ENCODE measurements at places on chromosomes 4 and X. TPM values are rescaled to one million over a fixed set of nuclear protein-coding genes. Genes with fewer than 3 reads are reported as not detected.

The P2RY10 gene
- total RNA-seq = not detected

The BGN gene
- 1,195 TPM for total RNA-seq

The IL13RA1 gene
- 64.4 TPM for total RNA-seq

The ARMCX1 gene
- 36.0 TPM for total RNA-seq

The SUPT20HL2 gene
- not detected for total RNA-seq

The XAGE1B gene
- not detected for total RNA-seq

The IQCM gene
- total RNA-seq = not detected

The USP17L25 gene
- total RNA-seq = not detected

The MAMLD1 gene
- total RNA-seq = 8.8 TPM

The FAM50A gene
- 98.3 TPM for total RNA-seq

The HPGD gene
- total RNA-seq = not detected

The CXCL6 gene
- not detected for total RNA-seq

The KIAA1210 gene
- not detected for total RNA-seq

The HTR2C gene
- not detected for total RNA-seq

The TMEM271 gene
- total RNA-seq = not detected

The RS1 gene
- total RNA-seq = not detected

The PNMA6F gene
- not detected for total RNA-seq

The NEK1 gene
- 13.7 TPM for total RNA-seq

The LEF1 gene
- 3.1 TPM for total RNA-seq

The CT45A10 gene
- not detected for total RNA-seq

The ITIH6 gene
- total RNA-seq = 0.08 TPM

The NUP62CL gene
- total RNA-seq = not detected

The FHIP1A gene
- total RNA-seq = 1.7 TPM

The SRPX2 gene
- total RNA-seq = 10.8 TPM

The MAB21L2 gene
- total RNA-seq = 4.2 TPM

The FAM9B gene
- not detected for total RNA-seq

The SGMS2 gene
- total RNA-seq = 71.5 TPM

The TEX11 gene
- total RNA-seq = not detected

The PPP1R2C gene
- total RNA-seq = not detected

The SYTL5 gene
- 0.26 TPM for total RNA-seq

The FATE1 gene
- total RNA-seq = not detected

The USP17L19 gene
- total RNA-seq = not detected

The ZNF518B gene
- 35.1 TPM for total RNA-seq

The AKAP4 gene
- not detected for total RNA-seq

The TNIP3 gene
- 0.31 TPM for total RNA-seq

The CXorf51A gene
- total RNA-seq = not detected

The ABCG2 gene
- total RNA-seq = 0.08 TPM

The BBS7 gene
- total RNA-seq = 22.9 TPM

The CLDN34 gene
- total RNA-seq = not detected

The ESX1 gene
- total RNA-seq = not detected

The TRPC3 gene
- 0.20 TPM for total RNA-seq

The VCX2 gene
- total RNA-seq = not detected

The NWD2 gene
- total RNA-seq = not detected

The TCP11X2 gene
- total RNA-seq = not detected

The EFHC2 gene
- not detected for total RNA-seq

The LPAR4 gene
- total RNA-seq = 3.6 TPM

All from chondrocyte (in vitro differentiated cells).